ENCODE measurements at places on chromosomes 7 and 10.

DNA sequence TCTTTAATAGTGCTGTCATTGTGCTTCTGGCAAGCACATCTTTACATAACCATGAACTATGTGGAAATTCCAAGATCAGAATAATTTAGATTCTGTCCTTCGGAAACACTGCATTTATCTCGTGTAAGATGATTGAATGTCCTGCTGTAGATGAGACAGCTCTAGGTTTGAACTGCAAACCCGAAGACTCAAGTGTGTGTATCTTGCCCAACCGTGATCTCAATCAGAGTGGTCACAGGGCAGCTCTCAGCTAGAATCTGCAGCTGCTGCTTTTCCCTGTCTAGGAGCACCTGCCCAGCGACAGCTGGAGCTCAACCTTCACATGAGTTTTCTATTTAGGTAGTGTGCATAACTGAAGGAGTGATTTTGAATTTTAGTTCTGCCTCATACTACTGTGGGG lies 17.5 kb upstream of the KIF20B start:
- no peak for DNase-seq

DNA sequence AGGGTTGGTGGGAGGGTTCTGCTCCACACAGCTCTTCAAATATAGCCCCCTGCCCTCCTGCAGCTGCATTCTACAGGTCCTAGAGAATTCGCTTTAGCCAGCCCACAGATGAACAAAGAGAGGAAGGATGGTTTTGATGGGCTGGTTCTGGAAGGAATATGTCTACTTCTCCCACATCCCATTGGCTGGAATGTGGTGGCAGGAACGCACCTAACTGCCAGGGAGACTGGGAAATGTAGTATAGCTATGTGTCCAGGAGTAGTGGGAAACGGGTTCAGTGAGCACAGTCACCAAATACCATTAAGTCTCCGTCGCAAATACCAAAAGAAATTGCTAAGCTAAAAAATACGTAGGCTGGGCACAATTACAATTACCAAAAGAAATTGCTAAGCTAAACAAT lies 7.3 kb upstream of the PTER start:
- no peak for DNase-seq

DNA sequence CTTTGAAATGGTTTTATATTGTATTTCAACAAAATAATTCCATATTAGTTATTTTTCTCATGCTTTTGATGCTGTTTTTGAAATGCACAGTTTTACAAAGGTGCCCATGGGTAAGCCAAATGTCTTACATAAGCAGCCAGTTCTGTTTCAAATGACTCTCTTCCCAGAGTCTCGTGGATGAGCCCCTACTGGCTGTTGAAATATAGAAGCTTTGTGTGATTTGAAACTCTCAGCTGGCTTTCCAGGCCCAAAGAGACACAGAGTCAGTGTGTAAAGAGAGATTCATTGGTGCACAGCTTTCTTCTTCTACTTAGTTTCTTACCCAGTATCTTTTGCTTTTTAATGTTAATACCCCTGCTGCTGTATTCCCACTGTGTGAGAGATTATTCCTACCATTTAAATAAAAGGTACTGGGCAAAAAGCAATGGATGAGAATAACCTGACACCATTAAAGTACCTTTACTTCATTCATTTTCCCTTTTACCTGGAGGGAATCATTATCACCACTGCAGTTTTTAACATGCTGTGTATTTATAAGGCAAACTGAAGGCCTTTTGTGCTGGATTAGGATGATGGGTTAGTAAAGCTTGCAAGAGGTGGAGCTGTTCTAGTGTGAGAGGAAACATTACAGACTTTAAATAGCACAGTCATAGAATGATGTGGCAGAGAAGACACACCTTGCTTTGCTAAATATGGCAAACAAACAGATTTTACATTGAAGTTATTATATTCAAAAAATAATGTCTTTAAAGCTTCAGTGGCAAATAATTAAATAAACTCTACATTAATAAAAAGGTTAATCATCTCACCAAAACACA lies 415.1 kb downstream of the THSD7A start:
- DNase-seq = no peak

GRCh38 chr10:103204353-103205255 lies 11.5 kb upstream of the NT5C2 start:
- DNase-seq = no peak

DNA sequence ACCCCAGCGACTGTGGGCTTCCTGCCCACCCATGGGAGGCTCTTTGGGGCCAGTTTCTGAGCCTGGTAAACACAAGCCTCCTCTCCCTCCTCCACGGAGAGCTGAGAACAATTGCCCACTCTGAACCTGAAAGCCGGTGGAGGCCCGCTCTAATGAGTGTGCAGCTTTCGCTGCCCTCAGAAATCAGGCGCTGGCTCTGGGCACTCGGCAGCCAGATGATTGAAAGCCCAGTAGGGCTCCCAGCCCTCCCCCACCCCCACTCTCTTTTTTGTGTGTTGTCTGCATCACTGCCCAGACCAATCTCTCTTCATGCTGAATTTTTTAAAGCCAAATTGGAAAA lies 438.9 kb downstream of the RPS24 start:
- DNase-seq = no peak

- no peak for DNase-seq
Observed at GRCh38 chr10:125559210-125559609, 123.8 kb downstream of the TEX36 start.

DNA sequence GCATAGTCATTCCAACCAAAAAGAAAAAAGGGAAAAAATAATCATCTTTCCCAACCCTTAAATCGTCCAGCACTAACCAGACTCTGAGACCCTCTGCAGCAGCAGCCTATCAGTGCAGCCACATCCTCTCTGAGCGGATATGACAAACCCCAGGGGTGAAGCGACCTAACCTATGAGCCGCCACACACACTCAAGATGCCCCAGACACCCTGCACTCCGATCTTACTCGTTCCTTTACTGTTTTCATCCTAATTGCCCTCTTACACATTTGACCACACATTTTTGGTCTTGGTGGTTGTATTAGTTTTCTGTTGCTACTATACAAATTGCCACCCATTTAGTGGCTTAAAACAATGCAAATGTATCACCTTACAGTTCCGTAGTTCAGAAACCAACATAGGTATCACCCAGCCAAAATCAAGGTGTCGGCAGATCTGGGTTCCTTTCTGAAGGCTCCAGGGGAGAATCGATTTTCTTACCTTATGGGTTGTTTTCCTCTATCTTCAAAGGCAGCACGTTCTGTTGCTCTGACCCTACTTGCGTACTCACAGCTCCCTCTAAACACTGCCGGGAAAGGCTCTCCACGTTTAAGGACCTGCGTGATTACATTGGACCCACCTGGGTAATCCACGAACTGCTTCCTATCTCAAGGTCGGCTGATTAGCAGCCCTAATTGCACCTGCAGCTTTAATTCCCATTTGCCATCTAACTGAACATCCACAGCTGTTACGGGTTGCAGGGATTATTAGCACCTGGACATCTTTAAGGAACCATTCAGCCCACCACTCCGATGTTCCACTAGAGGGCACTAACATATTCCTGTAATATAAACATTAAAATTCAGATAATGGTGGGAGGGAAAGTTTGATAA lies 37.3 kb upstream of the PRSS1 start:
- peak; percentile 42 for DNase-seq

- no peak for DNase-seq
Observed at GRCh38 chr10:131211146-131211545, 100.4 kb downstream of the TCERG1L start.

DNA sequence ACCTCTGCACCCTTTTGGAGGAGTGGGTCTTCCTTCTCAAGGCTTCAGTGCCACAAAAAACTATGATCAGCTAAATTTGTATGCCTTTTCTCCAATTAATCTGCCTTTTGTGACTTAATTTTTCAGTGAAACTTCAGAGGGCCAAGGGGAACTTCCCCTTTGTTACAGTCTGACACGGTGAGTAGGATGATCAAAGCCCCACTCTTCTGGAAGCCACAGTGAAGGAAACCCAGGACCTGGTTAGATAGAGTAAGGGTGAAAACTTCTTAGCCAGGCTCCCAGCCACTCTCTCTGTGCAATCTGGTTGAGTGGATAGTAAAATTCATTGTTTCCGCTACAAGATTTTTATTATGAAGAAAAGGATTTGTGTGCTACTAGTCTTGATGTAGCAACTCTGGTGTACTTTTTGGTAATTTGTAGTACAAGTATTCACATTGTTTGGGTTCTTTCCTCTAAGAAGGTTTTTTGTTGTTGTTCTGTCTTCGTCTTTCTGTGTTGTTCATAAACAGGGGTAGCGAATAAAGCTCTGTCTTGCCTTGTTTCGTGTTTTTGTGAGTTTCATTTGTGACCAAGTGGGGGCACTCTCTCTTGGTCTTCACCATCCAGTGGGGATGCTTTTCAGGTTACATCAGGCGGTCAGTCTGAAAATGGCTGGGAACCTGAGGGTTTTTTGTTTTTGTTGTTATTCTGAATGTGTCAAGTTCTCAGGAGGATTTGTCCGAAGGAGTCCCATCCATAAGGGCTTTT lies 268.5 kb upstream of the NPSR1 start:
- no peak for DNase-seq

GRCh38 chr10:126170776-126171175 lies 217.5 kb downstream of the ADAM12 start:
- no peak for DNase-seq

DNA sequence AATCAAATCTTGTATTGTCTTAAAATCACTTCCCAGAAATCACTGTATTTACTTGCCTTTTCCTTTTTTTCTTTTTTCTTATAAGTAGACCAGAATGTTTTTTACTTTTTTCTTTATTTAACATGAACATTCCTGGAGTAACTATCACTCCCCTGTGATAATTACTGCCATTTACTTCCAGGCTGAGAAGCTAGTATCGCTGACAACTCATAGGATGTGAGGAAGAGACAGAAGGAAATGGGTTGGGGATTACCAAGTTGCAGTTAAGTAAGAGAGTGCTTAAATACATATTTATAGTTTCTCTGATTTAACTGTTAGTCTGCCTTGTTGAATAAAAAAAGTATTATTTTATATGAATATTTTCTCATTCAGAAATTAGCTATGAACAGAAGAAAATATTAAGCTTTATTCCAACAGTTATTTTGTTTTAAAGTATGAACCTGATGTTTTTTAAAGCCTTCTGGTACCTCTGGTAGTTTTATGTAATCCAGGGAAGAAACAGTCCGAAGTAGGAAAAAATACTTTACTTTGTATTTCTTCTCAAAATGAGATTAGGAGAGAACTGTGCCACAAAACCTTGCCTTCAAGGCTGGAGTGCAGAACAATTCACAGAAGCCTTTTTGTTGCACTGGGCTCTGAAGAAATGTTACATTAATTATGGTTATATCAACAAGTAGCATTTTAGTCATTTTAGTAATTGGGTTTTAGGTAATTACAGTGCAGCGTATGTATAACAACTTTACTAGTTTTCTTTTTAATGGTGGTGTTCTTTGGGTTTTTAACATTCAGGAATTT lies 72.8 kb downstream of the SHOC2 start:
- no peak for DNase-seq

DNA sequence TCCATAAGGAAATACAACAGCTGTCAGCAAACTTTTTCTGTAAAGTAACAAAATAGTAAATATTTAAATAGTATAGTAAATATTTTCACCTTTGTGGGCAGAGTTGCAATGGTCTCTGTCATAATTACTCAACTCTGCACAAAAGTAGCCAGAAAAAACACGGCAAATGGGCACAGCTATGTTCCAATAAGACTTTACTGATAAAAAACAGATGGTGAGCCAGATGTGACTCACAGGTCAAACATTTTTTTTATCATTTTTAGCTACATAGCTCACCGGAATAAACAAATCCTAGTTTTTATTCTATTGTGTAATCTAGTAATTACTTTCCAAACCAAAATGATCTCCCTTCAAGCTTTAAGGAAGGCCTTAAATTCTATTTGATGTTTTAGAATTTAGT lies 55.3 kb downstream of the NCAPG2 start:
- DNase-seq = no peak

- DNase-seq = no peak
Observed at GRCh38 chr10:75438275-75438674, 6.9 kb downstream of the LRMDA start.

DNA sequence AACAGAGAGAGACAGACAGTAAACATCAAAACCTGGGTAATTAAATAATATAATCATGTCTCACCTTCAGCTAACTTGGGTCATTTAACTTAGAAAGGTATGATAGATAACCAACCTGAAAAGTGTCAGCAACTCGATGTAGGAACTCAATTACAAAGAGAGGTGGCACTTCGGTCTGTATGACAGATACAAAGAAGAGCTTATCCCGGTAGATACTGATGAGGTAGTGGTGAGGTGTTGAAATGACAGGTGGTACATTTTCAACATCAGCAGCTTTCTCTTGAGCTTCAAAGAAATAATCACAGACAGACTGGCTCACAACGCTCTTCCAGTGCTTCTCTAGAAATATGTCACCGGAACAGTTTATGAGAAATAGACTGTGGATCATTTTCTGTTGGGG lies 12.6 kb downstream of the AP3M1 start:
- no peak for DNase-seq

- DNase-seq = no peak
Observed at GRCh38 chr7:100352984-100353684, 4.8 kb upstream of the PILRB start.

GRCh38 chr10:91319336-91319735 lies 90.8 kb upstream of the HECTD2 start:
- DNase-seq = no peak

DNA sequence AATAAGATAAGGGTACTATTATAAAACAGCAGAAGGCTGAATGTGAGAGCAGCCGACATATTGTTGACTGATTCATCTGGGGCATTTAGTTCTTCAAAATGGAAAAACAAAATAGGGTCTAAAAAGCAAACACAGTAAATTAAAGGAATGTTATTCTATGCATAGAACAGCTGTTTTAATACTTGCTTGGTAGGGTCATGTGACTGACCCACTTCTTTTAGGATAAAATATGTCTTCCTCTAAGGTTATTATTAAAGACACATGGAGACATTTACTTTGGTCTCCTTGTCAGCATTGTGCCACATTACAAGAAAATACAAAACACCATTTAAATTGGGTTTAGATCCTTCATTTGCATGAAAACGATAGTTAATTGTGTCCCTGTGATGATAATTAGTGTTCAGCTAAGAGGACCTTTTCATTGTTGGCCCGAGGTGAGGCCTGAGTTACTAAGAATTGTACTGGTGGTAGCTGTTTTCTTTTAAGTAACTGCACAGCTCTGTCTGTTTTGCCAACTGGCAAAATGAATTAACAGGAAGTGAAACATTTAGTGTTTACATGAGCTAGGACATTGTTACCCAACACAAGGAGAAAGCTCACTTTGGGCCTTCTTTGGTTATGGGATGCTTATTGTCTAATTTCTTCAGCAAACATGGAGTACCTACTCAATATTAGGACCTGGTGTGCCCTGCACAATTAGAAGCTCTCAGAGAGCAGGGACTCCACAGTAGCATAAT lies 764.4 kb downstream of the LRMDA start:
- no peak for DNase-seq

GRCh38 chr10:94205396-94205831 lies 157.3 kb downstream of the NOC3L start:
- no peak for DNase-seq

DNA sequence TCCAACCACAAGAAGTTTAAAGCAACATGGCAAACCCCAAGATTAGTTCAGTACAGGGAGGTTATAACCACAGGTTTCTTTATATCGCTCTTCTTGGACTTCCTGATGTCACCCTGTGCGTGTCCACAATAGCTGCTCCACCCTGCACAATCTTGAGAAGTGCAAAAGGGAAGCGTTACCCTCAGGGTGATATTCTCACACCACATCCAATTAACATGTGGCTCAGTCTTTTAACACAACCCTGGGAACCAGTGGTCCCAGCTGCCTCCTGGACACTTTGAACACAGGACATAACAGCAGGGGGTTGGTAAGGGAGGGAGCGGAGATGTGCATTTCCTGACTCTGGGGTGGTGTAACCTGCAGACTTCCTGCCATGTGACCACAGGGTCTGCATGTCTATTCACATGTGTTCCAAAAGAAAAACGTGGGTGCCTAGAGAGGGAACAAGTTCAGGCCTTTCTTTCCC lies 64.6 kb downstream of the GSAP start:
- DNase-seq = no peak
